Posterior vena cava (tissue), 2 donors: ENCODE measurements at places on chromosomes 1 and 21. TPM values are rescaled to one million over a fixed set of nuclear protein-coding genes. Genes with fewer than 3 reads are reported as not detected.

The SPRR4 gene
- total RNA-seq = not detected

The MRPS14 gene
- 18.1 TPM for total RNA-seq

The SV2A gene
- total RNA-seq = 7.5 TPM

The UROD gene
- total RNA-seq = 59.5 TPM

The RHEX gene
- 1.8 TPM for total RNA-seq

The NES gene
- 100.0 TPM for total RNA-seq

The NPR1 gene
- total RNA-seq = 119 TPM

The PRDM16 gene
- 21.1 TPM for total RNA-seq

The NPPB gene
- total RNA-seq = not detected

The SPRR1A gene
- total RNA-seq = not detected

The XKR8 gene
- 4.3 TPM for total RNA-seq

The C1orf210 gene
- total RNA-seq = not detected

The SPATA1 gene
- total RNA-seq = 2.6 TPM

The SPRR2A gene
- total RNA-seq = not detected

The BCL2L15 gene
- 0.32 TPM for total RNA-seq

The KCNK1 gene
- 6.3 TPM for total RNA-seq

The NR0B2 gene
- total RNA-seq = not detected

The LCK gene
- total RNA-seq = 1.3 TPM

The IGSF21 gene
- 4.7 TPM for total RNA-seq

The TMEM82 gene
- not detected for total RNA-seq

The C1QTNF12 gene
- 1.9 TPM for total RNA-seq

The LENEP gene
- not detected for total RNA-seq

The MAP1LC3C gene
- total RNA-seq = 1.3 TPM

The CPTP gene
- total RNA-seq = 14.1 TPM

The LRRC7 gene
- total RNA-seq = 9.5 TPM

The PDPN gene
- 40.9 TPM for total RNA-seq

The KCNJ9 gene
- total RNA-seq = not detected

The RUNX1 gene
- total RNA-seq = 59.3 TPM

The HFM1 gene
- total RNA-seq = 2.1 TPM

The GJC2 gene
- total RNA-seq = 8.2 TPM

The SLC45A1 gene
- 3.6 TPM for total RNA-seq

The RNF186 gene
- not detected for total RNA-seq

The ANKRD65 gene
- 7.4 TPM for total RNA-seq

The RAP1GAP gene
- 0.38 TPM for total RNA-seq

The FAM167B gene
- total RNA-seq = 9.2 TPM

The MYBPH gene
- not detected for total RNA-seq

The LDLRAD1 gene
- not detected for total RNA-seq

The PTPN7 gene
- 2.2 TPM for total RNA-seq

The IFI44L gene
- total RNA-seq = 9.9 TPM

The CACNA1E gene
- 0.43 TPM for total RNA-seq

The TBCE gene
- total RNA-seq = 22.2 TPM

The LYST gene
- 51.2 TPM for total RNA-seq
